Stimulated activated CD8-positive, alpha-beta memory T cell treated with anti-CD3 and anti-CD28 coated beads, Interleukin-4, amount 100 ng/mL, for 1 hour (primary cell): ENCODE measurements at places on chromosomes 12 and 14.
A peak's percentile ranks its signal among the peaks of the same experiment; 100 is the strongest.

GRCh38 chr14:101027966-101028365 lies 124.4 kb upstream of the RTL1 start:
- no peak for DNase-seq

GRCh38 chr12:110597885-110598284 lies 14.8 kb upstream of the PPTC7 start:
- no peak for DNase-seq

GRCh38 chr14:102139286-102140026 lies at the start of gene WDR20:
TSS of gene WDR20 (plus strand) at chr14:102139897. CDS start at chr14:102139924, 27 bp downstream.
- peak; percentile 98 for DNase-seq

- no peak for DNase-seq
Measured at GRCh38 chr12:98355322-98355721, 160.1 kb upstream of the TMPO start.

GRCh38 chr14:33617154-33617553 lies 333.7 kb downstream of the EGLN3 start:
- DNase-seq = no peak

DNA sequence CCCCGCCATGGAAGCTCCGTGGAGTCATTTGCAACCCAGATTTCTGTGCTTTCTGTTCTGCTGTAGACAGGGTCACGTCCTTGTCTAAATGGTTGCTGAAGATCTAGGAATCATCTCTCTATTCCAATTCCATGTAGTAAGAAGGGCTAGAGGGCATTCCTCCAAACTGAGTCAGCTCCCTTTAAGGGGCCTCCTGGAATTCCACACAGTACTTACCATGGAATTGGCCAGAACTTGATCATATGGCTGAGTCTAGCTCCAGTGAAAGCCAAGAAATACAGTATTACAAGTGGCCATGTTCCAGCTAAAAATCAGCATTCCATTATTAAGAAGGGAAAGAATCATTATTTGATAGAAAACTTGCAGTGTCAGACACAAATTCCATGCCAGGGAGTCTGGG lies 171.9 kb downstream of the PRKCH start:
- DNase-seq = no peak

GRCh38 chr12:124436366-124436765 lies 131.0 kb downstream of the NCOR2 start:
- no peak for DNase-seq

GRCh38 chr12:80040075-80040738 lies 59.1 kb upstream of the OTOGL start:
- no peak for DNase-seq

DNA sequence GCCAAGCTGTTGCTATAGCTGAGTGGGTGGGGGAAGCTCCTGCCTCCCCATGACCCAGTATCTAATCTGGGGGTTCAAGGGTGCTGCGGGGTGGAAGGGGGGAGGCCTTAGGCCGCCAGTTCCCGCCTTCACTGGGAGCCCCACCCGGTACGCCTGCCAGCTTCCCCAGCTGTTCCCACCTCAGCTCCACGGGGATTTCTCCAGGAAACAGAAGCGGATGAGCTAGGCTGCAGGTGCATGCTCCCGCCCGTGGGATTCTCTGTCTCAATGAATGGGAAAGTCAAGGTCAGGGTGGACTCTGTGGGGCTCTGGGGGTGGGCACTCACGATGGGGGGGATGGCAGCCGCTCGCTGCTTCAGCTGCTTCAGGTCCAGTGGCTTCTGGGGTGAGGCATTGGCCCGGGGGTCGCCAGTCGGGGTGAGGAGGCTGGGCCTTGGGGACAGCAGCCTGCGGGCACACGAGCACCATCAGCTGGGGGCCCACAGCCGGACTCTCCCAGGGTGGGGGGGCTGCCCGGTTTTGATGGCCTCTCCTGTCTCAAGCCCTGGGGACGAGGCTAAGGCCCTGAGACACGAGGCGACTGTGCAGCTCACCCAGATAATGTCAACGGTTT lies 68.6 kb downstream of the RFLNA start:
- DNase-seq = no peak

DNA sequence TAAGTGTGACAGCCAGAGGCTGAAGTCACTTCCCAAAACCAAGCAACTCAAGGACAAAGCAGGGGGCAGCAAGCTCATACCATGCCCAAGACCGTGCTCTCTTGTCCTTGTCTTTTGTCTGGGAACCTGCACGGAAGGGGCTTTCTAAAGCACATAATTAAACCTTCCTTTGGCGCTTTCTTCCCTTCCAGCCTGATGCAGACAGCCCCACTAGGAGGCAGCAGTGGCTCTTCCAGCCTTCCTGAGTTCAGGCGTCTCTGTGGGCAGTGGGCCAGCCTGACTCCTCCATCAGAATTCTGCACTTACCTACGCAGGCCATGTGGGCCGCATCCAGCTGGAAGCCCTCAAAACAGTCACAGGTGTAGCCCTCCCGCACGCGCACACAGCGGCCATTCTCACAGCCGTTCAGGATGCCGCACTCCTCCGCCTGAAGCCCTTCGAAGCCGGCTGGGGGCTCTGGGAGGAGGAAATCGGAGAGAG lies 7.6 kb downstream of the ISCA2 start:
- no peak for DNase-seq

GRCh38 chr14:72869407-72870329 lies 24.2 kb downstream of the DPF3 start:
- no peak for DNase-seq

DNA sequence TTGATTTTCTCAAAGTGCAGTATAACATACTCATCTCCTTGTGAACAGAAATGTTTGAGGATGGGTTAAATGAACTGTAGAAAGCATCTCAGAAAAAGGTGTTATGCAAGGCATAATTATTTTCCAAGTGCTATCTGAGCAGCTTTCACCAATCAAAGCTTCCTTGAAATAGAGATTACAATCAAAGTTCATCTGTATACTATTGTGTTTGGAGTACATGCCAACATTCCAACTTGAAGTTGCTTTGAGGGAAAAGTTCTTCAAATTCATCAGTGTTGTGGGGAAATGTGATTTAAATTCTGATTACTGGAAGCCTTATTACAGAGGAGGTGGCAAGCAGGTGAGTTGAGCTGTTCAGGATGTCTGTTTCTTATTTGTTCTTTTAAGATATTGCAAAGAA lies 68.2 kb downstream of the TMTC2 start:
- DNase-seq = no peak

GRCh38 chr14:64673748-64674147 lies 30.5 kb upstream of the PLEKHG3 start:
- DNase-seq = no peak

- no peak for DNase-seq
Measured at GRCh38 chr14:31024010-31024480, 1.4 kb upstream of the AP4S1 start.

GRCh38 chr12:123914726-123915333 lies 57.8 kb downstream of the CCDC92 start:
- DNase-seq = no peak

GRCh38 chr12:106910202-106910601 lies 45.5 kb upstream of the TMEM263 start:
- no peak for DNase-seq

GRCh38 chr14:103891667-103892215 lies 36.5 kb upstream of the TDRD9 start:
- DNase-seq = no peak

DNA sequence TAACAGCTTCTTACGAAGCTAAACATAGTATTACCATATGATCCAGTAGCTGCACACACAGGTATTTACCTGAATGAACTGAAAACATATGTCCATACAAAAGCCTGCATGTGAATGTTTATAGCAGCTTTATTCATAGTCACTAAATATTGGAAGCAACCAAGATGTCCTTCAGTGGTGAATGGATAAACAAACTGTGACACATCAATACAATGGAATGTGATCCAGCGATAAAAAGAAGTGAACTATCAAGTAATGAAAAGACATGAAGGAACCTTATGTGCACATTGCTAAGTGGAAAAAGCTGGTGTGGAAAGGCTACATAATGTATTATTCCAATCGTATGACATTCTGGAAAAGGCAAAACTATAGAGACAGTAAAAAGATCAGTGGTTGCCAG lies 38.1 kb upstream of the JDP2 start:
- no peak for DNase-seq

DNA sequence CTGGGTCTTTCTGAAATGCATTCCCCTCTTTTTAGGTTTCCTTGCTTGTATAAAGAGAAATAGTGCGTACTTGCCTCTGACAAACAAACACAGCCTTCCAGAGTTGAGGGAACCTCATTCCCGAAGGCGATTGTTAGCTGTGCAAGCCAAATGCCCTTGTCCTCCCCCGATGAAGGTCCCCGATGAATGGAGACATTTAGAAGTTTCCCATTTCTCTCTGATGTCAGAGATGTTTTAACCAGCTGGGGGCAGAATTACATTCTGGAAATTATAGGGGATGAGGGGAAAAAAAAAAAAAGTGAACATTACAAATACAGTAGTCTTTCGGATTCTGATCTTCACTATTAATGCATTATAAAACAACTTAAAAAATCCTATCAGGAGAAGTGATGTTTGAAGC lies 366.8 kb downstream of the VRK1 start:
- no peak for DNase-seq

GRCh38 chr14:88551094-88551870 lies 3.5 kb downstream of the PTPN21 start:
- no peak for DNase-seq

- DNase-seq = no peak
Measured at GRCh38 chr12:1382151-1382550, 212.2 kb downstream of the FBXL14 start.

DNA sequence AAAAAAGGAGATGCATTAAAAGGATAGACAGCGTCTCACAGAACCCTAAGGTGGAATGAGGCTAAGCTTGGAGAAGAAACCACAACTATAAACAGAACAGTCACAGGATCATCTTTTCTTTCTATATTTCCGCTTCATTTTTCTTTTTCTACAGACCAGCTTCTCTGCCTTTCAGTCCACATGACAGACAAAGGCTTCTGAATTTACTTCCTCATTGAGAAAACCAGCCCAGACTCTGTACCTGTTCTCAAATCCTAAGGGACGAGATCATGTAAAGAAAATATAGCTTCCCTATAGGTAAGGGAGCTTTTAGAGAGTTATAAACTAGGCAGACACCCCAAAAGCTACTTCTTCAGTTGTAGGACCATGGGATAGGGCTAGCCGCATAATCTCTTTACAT lies 17.4 kb downstream of the SGPP1 start:
- DNase-seq = no peak
